Osteocyte (in vitro differentiated cells): ENCODE measurements at places on chromosomes 11 and 22. TPM values are rescaled to one million over a fixed set of nuclear protein-coding genes. Genes with fewer than 3 reads are reported as not detected.

GRCh38 chr11:12503039-12503484 lies 125.7 kb downstream of the PARVA start:
- no peaks in the 10 kb centered on the region for H3K27me3 ChIP-seq
- H3K27ac ChIP-seq = peak overlapping the region; percentile 65
- peaks cover 26% of the 10 kb centered on the region for H3K36me3 ChIP-seq
- peaks cover 45% of the 10 kb centered on the region for H3K4me1 ChIP-seq
- H3K4me3 ChIP-seq = no peak overlapping the region

GRCh38 chr11:23112987-23113886 lies 253.0 kb upstream of the CCDC179 start:
- H3K27me3 ChIP-seq = peaks cover 12% of the 10 kb centered on the region
- DNase-seq = no peak
- peaks cover 9% of the 10 kb centered on the region for H3K4me1 ChIP-seq

- H3K36me3 ChIP-seq = no peaks in the 10 kb centered on the region
- DNase-seq = no peak
- no peak overlapping the region for H3K27ac ChIP-seq
- H3K27me3 ChIP-seq = peaks cover 18% of the 10 kb centered on the region
- H3K4me3 ChIP-seq = no peak overlapping the region
These were observed 5.5 kb downstream of the IL2RB start for GRCh38 chr22:37144180-37144554.

DNA sequence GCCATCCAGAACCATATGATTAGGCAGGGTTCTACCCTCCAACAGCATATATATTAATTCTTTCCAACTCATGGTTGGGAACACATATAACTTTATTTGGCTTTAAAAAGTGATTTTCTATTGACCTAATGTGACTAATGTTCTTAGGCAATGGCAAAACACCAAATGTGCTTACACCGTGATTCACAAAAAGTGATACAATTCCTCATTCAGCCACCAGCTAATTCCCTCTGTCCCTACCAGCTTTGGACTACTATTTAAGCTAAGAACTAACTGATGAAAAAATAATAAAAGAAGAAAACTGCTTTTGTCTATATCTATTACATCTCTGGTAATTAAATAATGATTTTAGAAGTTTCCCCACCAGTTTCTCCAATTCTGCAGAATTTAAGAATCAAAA lies 4.7 kb downstream of the CTSC start:
- peaks cover 1% of the 10 kb centered on the region for H3K36me3 ChIP-seq
- H3K4me1 ChIP-seq = peaks cover 5% of the 10 kb centered on the region
- peaks cover 14% of the 10 kb centered on the region for H3K27me3 ChIP-seq
- no peak overlapping the region for H3K27ac ChIP-seq

DNA sequence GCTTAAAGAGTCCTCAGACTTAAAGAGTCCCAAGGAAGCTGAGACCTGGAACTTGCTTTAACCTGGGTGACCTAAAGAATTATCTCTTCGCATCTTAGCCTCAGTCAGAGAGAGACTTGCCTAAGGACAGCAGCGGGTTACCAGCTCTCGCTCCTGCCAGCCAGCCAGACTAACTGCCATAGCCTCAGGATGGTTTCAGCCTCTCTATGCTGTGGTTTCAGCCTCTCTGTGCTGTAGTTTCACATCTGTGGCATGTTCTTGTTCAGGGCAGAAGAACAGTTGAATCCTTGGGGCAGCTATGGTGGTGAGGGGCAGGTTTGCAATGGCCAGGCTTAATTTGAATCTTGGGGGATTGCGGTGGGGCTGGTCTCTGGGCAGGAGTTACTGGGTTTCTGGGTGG lies 2.3 kb downstream of the FRMD8 start:
- no peaks in the 10 kb centered on the region for H3K27me3 ChIP-seq
- H3K27ac ChIP-seq = peak overlapping the region; percentile 84

- H3K4me1 ChIP-seq = no peaks in the 10 kb centered on the region
- no peak overlapping the region for H3K27ac ChIP-seq
- peaks cover 4% of the 10 kb centered on the region for H3K36me3 ChIP-seq
- no peak for DNase-seq
- no peak overlapping the region for H3K4me3 ChIP-seq
These were observed 42.5 kb downstream of the CLPB start for GRCh38 chr11:72391638-72392423.

GRCh38 chr11:35488117-35488516 lies 37.3 kb downstream of the PAMR1 start:
- no peak for DNase-seq
- no peak overlapping the region for H3K4me3 ChIP-seq
- H3K27me3 ChIP-seq = peaks cover 4% of the 10 kb centered on the region
- H3K4me1 ChIP-seq = peaks cover 26% of the 10 kb centered on the region
- H3K27ac ChIP-seq = no peak overlapping the region
- H3K36me3 ChIP-seq = peaks cover 2% of the 10 kb centered on the region

GRCh38 chr11:3954448-3955298 lies 99.2 kb downstream of the STIM1 start:
- peaks cover 4% of the 10 kb centered on the region for H3K36me3 ChIP-seq
- H3K4me3 ChIP-seq = no peak overlapping the region

DNA sequence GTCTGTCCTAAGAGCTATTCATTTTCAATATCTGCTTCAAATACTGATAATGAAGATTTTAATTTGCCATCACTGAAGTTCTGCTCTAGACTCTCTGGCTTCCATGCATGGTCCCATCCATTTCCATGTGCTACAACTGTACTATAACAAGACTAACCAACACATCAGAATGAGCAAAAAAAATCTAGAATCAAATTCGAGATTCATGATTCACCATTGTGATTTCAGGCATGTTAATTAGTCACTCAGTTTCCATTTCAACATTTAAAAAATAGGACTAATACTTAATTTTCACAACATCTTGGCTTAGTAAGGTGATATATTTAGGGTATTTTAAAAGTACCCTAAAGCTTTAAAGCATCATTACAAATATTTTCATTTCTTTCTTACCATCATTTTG lies 22.8 kb downstream of the PICALM start:
- H3K4me1 ChIP-seq = peaks cover 73% of the 10 kb centered on the region
- no peaks in the 10 kb centered on the region for H3K27me3 ChIP-seq
- no peak overlapping the region for H3K4me3 ChIP-seq
- H3K27ac ChIP-seq = no peak overlapping the region
- no peaks in the 10 kb centered on the region for H3K36me3 ChIP-seq

The MAJIN gene
- not detected in 2 replicates for total RNA-seq

The POTEH gene
- not detected in 2 replicates for total RNA-seq

The PHOX2A gene
- not detected in 2 replicates for total RNA-seq
